ENCODE measurements at places on chromosomes 11 and 22.

DNA sequence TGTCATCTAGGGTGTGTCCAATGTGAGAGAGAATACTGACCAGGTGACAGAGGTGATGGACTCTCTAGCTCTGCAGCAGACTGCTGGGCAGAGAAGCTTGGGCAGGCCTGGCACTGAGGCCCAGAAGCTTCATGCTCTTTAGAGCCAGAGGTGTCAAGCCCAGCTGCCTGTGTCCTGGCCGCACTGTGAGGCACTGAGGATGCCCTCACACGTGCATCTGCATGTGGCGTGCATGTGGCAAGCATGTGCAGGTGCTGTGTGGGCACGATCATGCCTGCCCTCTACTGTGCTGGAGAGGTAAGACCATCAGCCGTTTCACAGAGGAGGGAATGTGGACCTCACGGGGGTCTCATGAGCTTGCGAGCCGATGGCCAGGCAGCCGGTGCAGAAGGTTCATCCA lies 15.8 kb upstream of the TXNRD2 start:
- DNase-seq, result no peak

DNA sequence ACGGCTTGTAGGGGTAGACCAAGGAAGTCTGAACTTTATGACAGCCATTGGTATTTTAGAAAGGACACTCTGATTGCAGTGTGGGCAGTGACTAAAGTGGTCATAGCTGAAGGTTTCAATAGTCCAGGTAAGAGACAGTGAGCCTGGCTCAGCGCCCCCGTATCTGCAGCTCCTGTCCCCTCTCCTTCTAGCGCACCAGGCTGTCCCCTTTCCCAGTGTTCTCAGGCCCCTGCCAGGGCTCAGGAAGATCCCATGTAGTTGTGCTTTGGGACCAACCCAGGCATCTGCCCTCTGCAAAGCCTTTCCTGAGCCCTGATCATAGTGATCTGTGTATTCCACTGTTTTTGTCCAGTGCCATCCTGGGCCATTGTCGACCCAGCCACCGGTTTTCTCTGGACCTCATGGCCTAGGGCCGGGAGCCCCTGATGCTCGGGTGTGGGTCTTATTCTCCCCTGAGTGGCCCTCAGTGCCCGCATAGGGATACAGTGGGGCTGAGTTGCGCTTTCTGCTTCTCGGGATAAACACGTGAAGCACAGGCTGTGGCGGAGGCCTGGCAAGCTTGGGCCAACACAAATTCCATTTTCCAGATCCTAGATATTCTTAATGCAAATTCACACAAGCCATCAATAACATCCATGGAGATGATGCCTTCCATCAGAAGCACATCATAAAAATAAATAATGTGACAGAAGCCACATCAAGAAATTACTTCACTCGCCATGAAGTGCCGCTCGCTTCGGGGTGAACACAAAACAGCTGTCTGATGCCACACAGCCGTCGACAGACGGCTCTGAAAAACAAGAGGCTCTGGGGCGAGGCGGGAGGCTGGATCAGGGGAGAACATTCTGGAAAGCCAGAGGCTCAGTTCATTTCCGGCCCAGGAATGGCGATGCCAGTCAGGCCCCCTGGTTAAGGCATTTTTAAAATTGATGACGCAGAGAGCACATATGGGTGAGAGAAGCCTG lies 805.0 kb downstream of the TBC1D22A start:
- no peak for DNase-seq

GRCh38 chr11:45930031-45930794 lies 7.8 kb downstream of the LARGE2 start:
- DNase-seq, result peak; percentile 25

DNA sequence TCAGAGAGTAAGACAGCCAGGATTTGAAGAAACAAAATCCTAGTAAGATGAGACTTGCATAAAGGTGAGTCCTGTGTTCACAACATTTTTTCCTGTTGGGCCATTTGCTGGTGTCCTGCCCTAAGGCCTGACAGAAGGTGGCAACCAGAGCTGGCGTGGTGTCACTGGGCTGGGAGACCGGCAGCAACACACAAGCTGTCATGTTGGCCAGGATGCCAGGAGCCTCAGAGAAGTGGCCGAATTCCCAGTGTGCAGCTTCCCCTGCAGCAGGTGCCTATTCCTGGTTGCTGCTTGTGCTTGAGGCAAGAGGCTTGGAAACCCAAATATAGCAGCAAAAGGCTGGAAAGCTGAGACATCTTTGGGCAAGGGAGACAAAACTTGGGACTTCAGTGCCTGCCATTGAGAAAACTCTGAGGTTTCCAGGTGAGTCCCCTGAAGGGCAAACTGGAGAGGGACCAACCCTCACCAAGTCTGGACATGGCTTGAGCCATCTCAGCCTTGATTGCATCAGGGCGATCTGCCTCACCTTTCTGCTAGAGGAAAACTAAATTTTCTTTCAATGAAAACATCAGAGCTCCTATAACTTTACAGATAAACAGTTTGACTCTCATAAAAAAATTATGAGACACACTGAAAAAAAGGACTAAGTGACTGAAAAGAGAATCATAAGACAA lies 25.9 kb downstream of the ALG12 start:
- DNase-seq, result no peak

DNA sequence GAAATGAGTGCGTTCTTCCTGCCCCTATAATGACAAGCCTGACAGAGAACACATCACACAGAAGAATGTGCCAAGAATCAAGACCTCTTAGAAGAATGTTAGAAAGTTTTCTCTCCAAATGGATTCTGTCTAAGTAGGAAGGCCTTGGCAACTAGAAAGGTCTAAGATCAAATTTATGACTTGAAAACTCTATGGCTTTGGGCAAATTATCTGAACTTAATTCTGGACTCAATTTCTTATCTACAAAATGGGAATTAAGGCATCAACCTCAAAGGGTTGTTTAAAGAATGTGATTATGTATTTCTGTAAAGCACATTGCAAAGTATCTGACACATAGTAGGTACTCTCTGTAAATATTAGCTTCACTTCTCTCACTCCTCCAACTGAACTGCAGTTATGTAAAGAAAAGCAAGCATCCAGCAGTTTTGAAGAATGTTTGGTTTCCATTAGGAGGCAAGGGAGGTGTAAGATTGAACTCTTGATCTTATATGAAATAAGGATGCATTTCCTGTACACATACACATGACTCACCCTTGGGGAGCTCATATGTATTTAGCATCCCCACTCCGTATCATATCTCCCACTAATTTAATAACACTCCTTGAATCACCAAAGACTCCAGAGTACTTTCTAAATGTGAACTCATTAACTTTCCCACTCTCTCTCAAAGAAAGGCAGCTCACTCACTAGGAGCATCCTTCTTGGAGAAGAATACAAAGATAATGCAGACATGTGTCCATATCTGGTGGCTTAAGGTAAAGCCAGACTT lies 77.6 kb downstream of the ETS1 start:
- no peak for DNase-seq

DNA sequence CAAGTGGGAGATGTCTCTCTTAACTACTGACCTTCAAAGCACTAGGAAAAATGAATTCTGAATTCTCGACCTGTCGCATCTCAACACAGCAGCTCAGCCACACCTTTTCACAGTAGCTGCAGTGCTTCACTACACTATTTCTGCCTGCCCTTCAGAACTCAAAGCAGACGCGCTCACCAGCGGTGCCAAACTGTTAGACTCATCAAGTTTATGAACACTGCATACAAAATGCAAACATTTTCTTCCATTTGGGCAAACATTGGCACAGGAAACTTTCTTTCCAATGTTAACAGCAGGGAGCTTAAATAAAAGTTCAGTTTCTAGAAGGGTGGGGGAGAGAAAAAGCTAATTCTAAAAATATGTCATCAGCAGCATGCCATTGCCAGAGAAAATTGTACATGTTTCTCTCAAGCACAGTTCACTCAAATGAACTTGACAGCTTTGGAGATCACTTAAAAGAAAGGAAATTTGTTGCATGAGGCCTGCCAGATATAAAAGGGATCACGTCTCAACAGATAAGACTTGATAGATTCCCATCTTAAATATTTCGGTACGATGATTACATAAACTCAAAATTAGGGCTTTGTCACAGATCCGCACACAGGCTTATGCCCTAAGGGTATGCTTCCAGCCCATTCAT lies 82.7 kb downstream of the CADM1 start:
- DNase-seq, result no peak

DNA sequence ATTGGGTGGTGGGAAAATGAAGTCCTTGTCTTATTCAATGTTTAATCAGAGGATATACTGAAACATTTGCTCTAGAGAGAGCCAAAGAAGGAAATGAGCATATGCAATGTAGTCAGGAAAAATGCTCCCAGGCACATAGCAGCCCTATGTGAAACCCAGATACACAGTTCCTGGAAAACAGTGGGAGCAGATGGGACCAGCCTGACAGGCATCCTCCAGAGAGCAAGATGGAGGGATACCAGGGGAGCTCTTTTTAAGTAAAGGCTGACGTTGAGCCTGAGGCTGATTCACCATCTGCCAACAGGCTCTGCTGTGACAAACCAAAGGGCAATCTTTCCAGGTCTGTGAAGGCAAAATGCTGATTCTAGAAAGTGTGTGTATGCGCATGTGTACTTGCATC lies 559.4 kb upstream of the KIRREL3 start:
- DNase-seq, result no peak

- no peak for DNase-seq
These were observed 25.2 kb downstream of the LRRC74B start for GRCh38 chr22:21070690-21071615.

DNA sequence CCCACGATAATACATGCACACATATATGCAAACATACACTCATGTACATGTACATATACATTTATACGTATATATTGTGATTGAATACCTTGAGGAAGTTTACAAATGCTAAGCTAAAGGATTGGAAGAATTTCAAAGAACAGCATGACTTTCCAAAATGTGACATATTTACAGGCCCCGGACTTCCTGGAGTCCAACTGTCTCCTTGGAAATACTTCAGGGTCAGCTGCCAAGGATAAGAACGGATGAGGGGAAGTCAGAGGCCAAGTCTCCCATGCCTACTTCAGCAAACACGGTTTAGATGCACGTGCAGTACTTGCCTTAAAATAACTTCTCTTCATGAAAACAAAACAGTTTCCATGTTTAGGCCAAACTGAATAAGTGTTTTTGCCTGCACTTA lies 213.6 kb downstream of the DYNC2H1 start:
- no peak for DNase-seq

DNA sequence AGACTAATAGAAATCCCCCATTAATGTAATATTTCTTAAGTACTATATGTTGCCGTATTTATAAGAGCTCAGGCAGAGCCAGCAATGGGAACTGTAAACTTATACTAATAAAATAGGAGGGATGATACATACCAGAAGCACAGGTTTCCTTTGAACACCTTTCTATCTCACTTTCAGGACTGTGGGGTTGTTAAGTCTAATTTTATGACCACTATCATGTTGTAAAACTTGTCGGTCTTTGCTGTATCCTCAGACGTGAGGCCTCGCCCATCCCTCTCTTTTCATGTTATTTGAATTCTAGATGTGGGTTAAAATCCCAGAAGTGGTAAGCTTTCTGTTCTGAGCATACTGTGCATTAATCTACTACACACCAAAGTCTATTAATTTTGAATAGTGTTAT lies 1083.5 kb upstream of the TENM4 start:
- DNase-seq, result no peak

DNA sequence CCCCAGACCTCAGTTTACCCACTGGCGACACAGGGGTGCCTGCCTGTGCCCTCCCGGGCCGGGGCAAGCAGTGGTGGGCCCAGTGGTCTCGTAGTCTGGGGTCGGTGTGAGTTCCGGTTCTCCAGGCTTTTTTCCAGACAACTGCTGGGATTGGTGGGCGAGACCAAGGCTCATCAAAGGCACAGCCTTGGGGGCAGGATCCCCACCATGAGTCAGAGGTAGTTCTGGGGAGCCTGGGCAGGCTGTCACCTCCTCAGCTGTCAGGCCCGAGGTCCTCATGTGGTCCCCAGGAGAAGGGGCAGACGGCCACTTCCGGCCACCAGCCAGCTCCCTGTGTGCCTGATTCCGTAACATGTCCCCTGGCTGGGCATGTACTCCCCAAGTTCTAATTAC lies 827 bp upstream of the MUC2 start:
- no peak for DNase-seq

- no peak for DNase-seq
These were observed 270.5 kb upstream of the CADM1 start for GRCh38 chr11:115774756-115775155.

DNA sequence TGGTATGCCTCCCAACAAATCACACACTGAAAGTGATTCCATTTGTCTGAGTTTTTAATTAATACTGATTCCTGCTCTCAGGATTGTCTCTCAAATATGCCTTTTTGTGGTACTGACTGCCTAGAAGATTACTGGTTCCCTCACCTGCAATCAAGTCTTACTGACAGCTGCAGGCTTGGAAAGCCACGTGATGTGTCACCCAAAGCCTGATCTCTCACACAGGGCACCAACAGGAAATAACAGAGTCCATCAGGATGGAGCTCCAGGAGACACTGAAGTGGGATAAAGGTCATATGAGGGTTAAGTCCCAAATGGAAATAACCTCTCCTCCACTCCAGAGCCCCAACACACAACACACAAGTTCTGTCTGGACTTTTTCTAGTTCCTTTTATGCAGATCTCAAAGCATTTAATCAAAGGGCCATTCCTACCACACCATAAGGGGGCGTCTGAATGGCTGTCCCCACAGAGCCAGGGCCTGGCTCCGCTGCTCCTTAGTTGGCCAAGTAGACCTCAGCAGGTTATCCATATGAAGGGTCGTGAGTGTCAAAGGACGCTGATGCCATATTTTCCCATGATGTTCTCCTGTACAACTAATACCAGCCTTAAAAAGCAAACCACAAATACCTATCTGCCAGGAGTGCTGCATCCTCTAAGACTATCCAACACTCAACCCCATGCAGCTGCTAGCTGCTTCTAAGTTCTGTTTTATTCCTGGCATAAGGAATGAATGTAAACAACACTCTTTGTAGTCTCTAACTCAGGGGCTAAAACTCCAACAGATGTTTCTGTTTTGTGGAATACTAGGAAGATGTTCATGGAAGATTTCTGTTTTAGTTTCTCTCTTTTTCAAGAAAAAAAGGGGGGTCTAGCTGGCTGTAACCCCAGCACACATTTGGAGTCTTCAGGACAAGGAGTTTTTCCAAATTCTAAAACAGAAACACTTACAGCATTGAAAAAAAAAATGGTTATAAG lies 13.0 kb downstream of the SCUBE2 start:
- DNase-seq, result no peak

GRCh38 chr11:71080239-71081097 lies 171.9 kb downstream of the SHANK2 start:
- peak; percentile 16 for DNase-seq

- DNase-seq, result no peak
These were observed 69.7 kb upstream of the GRK3 start for GRCh38 chr22:25494774-25495173.

GRCh38 chr11:129434641-129435498 lies 59.2 kb downstream of the BARX2 start:
- no peak for DNase-seq
